ENCODE measurements at places on chromosomes 7 and 10.
A peak's percentile ranks its signal among the peaks of the same experiment; 100 is the strongest.

- DNase-seq, result no peak
Measured at GRCh38 chr7:119935418-119936025, 337.5 kb upstream of the KCND2 start.

DNA sequence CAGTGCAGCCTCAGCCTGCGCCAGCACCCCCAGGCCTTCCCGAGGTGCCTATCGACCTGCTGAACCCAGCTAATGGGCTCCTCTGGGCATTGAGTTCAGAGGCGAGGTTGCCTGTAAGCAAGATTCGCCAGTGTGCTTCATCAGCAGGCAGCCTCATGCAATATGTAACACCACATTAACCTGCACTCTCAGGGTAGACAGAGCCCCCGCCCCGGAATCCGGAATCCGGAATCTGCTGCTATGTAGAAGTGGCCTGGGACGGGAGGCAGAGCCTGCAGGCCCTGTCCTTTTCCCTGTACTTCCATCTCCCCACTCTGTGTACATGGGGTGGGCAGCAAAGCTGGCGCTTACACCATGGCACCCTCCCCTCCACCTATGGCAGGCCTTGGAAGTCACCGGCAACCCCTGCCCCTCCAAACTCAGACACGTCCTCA lies 83.9 kb upstream of the RET start:
- DNase-seq, result no peak

DNA sequence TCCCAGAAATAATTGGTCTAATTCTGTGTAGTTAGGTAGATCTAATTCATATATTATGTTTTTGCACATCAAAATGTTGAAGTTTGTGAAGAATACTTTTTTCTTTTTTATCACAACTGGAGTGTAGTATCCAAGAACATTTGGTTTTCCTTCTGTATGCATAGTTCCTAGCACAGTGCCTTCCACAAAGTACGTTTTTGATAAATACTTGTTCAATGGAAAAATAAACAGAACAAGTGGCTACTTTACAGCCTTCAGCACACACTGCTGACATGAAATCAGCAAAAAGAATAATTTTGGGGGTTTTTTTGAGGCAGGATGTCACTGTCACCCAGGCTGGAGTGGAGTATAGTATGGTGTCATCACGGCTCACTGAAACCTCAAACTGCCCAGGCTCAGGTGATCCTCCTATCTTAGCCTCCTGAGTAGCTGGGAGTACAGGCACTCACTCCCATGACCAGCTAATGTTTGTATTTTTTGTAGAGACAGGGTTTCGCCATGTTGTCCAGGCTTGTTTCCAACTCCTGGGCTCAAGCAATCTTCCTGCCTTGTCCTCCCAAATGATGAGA lies 27.9 kb downstream of the TARP start:
- DNase-seq, result no peak

DNA sequence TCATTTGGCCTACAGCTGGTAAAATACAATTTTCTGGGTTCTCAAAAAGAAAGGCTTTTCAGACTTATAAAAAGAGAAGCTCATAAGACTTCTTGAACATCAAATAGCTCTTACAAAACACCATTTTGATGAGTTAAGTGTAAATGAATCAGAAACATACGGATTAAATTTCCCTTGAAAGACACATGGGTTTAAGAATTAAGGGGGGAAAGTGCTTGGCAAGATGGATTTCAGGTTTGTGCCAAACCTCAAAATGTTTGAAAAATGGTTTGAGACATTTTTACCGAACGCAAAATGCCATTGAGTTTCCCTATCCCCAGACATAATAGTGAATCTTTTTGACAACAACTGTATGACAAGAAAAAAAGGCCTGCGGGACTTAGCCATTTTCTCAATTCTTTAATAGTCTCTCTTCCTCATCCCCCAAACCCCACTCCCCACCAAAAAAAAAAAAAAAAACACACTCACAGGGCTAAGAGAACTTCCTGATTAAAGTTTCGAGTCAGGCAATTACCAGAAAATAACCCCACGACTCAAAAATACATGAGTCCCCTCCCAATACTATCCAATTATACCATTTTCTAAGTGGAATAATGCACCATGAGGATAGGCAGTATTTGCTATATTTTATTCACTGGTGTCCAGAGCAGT lies 260.1 kb downstream of the TRIL start:
- DNase-seq, result no peak

GRCh38 chr10:14356921-14357320 lies 26.2 kb upstream of the FRMD4A start:
- DNase-seq, result no peak

DNA sequence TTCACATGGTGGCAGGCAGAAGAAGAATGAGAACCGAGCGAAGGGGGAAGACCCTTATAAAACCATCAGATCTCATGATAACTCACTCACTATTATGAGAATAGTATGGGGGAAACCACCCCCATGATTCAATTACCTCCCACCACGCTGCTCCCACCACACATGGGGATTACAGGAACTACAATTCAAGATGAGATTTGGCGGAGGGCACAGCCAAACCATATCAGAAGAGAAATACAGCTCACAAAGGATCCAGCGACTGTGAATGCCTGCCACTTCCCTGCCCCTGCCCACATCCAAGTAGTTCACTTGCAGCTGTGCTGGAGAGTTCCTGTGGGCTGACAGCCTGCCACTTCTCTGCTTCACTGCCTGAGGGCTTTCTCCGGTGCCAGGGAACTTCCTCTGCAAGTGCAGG lies 148.7 kb downstream of the C7orf25 start:
- DNase-seq, result no peak

DNA sequence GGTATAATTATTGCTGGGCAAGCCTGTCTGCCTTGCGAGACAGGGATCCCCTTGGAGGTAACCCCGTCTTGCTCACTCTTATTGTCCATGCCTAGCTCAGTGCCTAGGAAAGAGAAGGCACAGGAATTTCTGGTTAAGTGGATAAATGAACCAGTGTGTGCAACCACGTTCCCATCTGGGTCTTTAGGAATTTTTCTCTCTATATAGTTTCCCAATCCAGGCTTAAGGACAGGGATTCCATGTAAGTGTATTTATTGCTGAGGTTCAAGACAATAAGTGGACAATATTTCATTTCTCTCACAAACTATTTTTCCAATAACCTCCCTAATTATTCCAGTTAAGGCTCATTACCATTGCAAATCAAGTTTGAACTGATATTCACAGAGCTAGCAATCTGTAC lies 8.9 kb upstream of the ADAM12 start:
- DNase-seq, result no peak

DNA sequence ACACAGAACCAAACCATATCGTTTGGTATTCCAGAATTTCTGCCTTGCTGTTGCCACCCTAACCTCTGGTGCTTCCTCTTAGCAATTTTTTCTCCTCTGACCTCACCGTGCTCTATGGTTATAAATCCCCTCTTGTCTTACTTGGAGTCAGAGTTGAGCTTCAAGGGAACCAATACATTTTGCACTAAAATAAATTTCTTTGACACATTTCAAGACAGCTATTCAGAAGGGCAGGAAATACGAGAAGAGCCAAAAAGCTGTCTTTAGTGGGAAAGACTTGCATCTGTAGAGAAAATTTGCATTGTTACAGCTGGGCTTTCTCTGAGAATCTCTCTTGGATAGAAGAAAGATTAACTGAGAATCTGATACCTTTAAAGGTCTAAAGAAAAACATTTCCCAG lies 14.5 kb upstream of the AKR1C2 start:
- DNase-seq, result no peak

DNA sequence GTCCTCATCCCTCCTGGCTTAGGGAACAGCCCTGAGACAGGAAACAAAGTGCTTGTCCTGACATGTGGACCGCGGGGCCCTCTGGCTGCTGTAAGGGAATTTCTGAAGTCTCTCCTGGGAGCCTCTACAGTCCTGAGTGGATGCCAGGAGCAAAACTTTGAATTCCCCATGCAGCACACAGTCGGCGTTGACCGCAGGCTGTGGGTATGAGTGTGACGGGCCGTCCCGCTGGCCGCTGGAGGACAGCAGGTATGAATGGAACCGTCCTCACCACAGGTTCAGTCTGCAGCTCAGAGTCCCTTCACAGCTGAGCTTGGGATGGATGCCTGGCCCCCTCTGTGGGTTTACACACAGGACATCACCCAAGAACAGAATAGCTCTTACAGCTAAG lies 94.9 kb downstream of the GPR26 start:
- no peak for DNase-seq

DNA sequence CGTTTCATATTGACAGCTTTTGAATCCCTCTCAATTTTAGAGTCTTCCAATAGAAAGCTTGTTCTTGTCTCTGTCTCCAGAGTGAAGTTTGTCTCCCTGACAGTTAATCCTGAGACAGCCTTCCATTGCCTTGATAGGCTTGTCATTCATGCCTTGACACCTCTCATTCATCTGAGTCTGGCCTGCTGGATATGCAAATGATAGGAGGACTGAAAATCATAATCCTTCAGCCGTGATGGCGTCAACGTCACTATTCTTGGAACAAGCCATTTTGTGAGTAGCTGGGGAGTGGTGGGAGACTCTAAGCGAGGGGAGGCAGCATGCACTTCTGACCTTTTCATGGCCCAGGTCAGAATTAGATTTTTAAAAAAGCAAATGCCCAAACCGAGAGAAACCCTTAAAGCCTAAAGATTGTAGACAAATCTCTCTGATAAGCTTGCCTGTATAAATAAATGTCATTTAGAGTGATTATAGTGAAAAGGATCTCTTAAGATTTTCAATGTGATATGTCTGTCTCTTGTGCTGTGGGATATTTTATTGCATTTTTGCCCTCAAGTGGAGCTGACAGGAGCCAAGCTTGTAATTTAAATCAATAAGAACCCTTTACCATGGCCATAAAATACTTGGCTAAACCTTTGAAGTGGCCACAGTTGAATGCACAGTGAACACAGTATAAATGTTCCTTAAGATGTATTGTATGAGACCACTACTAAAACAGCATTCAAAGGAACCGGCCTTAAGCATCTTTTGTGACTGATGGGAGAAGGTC lies 148.8 kb downstream of the SNX10 start:
- DNase-seq, result no peak

- DNase-seq, result no peak
Measured at GRCh38 chr7:122143376-122143750, 686 bp downstream of the AASS start.

DNA sequence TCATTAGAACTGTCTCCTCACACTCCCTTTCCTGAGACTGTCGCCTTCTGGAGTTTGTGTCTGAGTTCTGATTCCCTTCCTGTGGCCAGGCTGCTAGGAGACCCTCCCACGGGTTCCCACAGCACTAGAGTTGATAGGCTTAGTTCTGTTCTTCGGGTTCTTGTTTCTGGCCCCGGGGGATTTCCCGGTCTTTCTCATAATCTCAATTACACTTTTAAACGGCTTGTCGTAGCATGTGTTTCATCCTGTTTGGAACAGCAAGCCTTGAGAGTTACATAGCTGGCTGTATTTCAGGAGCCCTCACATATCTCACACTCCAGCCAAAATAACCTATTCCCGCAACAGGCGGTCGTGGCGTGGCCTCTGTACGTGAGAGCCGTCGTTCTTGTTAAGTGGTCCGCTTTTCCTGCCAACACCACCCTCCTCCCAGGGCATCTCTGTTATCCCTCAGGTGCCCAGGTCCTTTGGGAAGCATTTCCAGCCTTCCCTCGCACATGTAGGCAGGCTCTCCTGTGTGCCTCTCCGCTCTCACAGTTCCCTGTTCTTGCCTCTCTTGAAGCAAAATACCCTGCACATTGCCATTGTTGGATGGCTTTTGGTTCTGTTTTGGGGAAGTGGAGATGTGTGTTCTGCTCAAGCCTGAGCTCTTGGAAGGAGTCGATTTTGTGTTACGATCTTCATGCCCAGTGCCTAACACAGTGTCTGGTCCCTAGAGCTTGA lies 46.0 kb downstream of the CDC123 start:
- peak; percentile 57 for DNase-seq

GRCh38 chr10:84654671-84655070 lies 326.3 kb downstream of the CCSER2 start:
- no peak for DNase-seq

DNA sequence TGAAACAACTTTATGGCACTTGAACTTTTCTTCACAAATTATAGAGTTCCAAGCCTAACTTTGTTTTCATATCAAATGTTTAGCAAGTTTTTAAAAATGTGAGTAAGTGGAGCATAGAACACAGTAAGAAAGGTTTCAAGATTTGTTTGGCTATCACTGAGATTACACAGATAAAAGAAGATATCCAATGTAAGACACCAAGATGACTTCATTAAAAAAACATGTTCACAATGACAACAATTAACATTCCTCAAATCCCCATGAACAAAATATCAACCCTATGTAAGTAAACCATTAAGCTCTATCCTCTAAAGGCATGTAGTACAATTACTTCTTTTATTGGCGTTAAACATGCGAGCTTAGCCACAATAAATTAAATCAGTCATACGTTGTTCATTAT lies 129.7 kb downstream of the RELN start:
- no peak for DNase-seq

GRCh38 chr10:93315246-93315645 lies 166.9 kb downstream of the MYOF start:
- DNase-seq, result no peak

- DNase-seq, result no peak
Measured at GRCh38 chr7:25792586-25792985, 359.4 kb upstream of the NFE2L3 start.

GRCh38 chr10:114538181-114538906 lies 119.7 kb downstream of the ABLIM1 start:
- peak; percentile 45 for DNase-seq

GRCh38 chr10:124213471-124213870 lies 120.1 kb upstream of the CHST15 start:
- no peak for DNase-seq

DNA sequence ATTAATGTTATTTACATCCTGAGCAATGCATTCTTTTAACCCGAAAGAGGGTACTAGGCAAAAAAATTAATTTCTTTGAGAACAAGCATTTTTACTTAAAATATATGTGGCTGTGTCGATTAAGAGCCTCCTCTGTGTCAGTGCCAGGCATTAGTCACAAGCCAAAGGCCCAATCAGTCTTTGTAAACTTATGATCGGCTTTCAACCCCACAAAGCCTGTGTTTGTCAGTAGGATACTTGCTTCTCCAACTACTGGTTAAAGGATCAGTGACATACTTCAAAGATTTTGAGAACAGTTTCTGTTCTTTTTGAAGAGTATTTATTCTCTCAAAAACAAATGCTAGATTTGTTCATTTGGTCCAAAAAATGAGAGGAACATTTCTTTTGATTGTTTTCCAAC lies 159.3 kb downstream of the NRCAM start:
- no peak for DNase-seq

DNA sequence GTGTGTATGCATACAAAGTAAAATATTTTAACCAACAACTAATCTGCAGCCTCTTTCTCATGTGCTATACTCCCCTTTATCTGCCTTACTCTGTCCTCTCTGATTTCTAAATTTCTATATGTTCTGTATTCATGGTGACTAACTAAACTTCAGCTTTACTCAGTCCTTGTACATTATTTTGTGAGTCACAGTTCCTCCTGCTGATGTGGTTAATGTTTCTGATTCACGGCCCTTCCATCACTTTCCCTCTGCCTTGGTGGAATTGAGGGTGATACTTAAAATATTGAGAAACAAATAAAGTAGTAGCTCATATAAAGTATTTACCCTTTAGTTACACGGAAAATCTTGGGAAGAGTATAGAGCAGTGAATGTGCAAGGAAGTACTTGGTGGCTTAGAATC lies 899.1 kb upstream of the ZWINT start:
- no peak for DNase-seq

- no peak for DNase-seq
Measured at GRCh38 chr7:114710499-114710898, 211.4 kb upstream of the MDFIC start.
